Stimulated activated CD4-positive, alpha-beta T cell treated with anti-CD3 and anti-CD28 coated beads, Interleukin-1b, Interleukin-23, amount 100 ng/mL, for 1 hour (primary cell): ENCODE measurements at places on chromosomes 3 and 15.

GRCh38 chr3:114552527-114552812 is 258.6 kb downstream of the TIGIT start:
- no peak for DNase-seq

DNA sequence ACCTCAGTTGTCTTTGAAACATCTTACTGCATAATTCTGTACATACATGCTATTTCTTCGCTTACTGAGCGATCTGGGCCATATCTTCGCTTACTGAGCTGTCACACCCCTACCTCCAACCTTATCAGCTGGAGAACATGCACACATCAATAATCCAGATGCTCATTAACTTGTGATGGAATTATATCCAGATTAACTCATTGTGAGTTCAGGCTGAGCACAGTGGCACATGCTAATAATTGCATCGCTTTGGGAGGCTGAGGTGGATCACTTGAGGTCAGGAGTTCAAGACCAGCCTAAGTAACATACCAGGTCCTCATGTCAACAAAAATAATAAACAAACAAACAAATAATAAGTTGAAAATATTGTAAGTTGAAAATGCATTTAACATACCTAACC is 19.3 kb upstream of the ANXA2 start:
- no peak for DNase-seq

DNA sequence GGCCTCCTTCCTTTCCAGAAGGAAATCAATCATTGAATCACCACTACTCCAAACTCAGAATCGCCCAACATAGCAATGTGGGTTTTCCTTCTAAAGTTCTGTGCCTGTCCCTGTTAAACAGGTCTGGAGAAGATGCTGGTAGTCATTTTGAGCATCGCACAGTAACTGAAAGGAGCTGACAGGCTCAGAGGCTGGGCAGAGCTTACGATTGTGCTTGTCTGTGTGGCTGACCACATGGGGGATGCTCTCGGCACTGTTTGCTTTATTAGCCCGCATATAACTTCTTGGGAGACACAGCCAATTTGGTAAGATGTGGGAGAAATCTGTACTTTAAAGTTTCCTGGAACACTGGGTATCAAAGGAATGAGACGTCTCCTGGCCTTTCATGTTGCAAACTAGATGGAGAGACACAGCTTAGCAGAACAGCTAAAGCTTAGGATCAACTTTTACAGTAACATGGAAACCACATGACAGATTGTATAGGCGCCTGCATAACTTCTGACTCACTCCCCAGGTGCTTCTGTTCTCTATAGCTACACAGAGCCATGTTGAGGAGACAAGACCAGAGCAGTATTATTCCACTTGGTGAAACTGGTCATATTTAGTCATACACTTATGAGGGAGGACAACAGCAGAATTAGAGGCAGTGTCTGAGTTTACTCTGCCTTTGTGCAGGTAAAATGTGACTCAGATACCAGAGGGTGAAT is 374.1 kb downstream of the RORA start:
- DNase-seq, result no peak

GRCh38 chr3:46284981-46285683 is 42.9 kb downstream of the CCR3 start:
- DNase-seq, result no peak

- no peak for DNase-seq
Measured at GRCh38 chr15:32705446-32705845, 12.4 kb upstream of the GREM1 start.

- no peak for DNase-seq
Measured at GRCh38 chr15:80478075-80478474, 73.9 kb downstream of the ARNT2 start.

GRCh38 chr3:194382196-194382891 is 12.8 kb upstream of the LRRC15 start:
- no peak for DNase-seq

DNA sequence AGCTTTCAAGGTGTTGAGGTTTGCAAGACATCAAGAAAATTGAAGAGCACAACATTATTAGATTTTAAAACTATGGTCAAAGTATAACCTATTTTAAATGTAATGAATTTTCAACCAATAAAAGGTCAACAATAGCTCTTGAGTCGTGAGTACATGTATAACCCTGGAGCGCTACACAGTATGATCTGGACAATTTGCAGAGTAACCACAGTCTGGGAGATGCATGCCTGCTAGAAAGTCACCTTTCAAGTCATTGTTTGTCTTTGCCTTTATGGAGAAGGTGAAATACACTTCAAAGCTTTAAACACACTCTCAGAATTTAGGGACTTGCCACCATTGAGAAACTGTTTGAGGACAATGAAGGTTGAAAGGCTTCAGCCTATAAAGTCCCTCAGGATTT is 112.6 kb upstream of the ALCAM start:
- DNase-seq, result no peak

DNA sequence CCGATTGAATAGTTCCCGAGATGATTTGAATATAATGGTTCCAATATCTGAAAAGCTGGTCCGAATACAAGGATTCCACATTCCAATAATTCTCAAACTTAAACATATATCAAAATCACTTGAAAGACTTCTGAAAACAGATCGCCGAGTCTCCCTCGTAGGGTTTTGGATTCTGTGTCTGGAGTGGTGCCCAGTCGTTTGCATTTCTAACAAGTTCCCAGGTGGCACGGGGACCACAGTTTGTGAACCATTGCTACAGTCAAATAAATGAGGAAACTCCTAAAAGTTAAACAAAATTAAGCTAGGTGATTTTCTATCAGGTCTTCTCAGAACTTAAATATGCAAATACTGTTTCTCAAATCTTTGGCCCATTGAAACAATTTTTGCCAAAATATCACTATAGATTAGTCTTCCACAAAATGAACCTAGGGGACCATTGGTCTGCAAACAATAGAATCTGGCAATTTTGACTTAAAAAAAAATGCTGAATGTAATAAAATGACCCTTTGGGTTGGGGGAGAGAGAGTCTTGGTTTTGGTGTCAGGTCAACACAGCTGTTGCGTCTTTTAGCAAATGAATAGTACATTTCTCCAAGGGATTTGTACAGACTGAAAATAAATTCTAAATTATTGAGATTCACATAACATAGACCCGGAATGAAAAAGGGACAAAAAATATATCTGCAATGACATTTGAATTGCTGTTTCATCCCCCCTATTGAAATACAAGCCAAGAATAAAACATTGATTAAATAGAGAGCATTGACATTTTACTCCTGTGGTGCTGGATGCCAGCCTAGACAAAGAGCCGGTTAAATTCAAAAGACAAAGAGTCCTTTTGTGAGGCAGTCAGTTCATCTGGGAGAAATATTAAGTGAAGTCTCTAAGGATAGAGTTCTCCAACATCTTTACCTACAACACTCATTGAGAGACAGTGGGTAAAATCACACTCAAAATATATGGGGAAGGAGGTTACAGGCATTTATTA is 175.7 kb upstream of the ADAMTS9 start:
- no peak for DNase-seq

- DNase-seq, result peak; percentile 21
Measured at GRCh38 chr3:183116025-183116614, 16.8 kb upstream of the MCCC1 start.

DNA sequence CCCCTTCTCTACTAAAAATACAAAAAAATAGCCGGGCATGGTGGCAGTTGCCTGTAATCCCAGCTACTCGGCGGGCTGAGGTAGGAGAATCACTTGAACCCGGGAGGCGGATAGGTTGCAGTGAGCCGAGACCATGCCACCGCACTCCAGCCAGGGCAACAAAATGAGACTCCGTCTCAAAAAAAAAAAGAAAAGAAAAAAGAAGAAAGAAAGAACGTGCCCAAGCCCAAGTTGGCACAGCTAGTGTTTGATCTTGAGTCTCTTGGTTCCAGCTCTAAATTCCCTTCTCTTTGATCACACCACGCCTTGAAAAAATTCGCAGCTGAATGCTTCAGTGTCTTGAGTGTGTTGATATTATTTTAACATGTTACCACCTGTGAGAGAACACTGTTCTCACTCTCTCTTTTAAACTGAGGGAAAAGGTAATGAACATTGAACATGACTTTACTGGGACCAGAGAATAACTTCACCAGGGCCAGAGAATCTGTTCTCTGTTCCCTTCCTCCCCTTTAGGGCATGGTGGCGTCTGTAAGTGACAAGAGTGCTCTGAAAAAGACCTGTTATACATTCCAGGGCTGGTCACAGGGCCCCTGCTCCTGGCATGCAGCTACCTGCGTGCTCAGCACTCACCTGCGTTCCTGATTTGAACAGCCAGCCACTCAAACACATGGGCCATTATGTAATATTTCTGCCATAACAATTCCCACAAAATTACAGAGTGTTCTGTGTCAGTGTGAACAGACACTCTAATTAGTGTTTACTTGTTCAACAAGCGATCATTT is 19.0 kb downstream of the SLCO3A1 start:
- DNase-seq, result no peak
